ENCODE measurements at places on chromosomes 7 and 10. TPM values are rescaled to one million over a fixed set of nuclear protein-coding genes. Genes with fewer than 3 reads are reported as not detected.

CUBN gene
- total RNA-seq: 0.59 TPM

ACSL5 gene
- total RNA-seq: 5.0 TPM

DYNC1I1 gene
- not detected for total RNA-seq

CFAP46 gene
- 1.3 TPM for total RNA-seq

SSC4D gene
- 0.77 TPM for total RNA-seq

PCLO gene
- total RNA-seq: 2.2 TPM

DPP6 gene
- not detected for total RNA-seq

PRSS37 gene
- not detected for total RNA-seq

SMIM30 gene
- total RNA-seq: 59.7 TPM

PAPOLB gene
- not detected for total RNA-seq

CALCR gene
- total RNA-seq: not detected

CYP3A4 gene
- total RNA-seq: not detected

ABCB4 gene
- total RNA-seq: not detected

CLDN3 gene
- total RNA-seq: not detected

GPR26 gene
- total RNA-seq: not detected

MMS19 gene
- total RNA-seq: 60.9 TPM

IMPDH1 gene
- total RNA-seq: 102 TPM

MASTL gene
- total RNA-seq: 13.3 TPM

TMEM106B gene
- total RNA-seq: 38.7 TPM

ACSM6 gene
- not detected for total RNA-seq

AEBP1 gene
- total RNA-seq: 76.0 TPM

FAM25G gene
- not detected for total RNA-seq

FZD8 gene
- 0.83 TPM for total RNA-seq

PRF1 gene
- total RNA-seq: not detected

SH2B2 gene
- total RNA-seq: 1.8 TPM

PALD1 gene
- total RNA-seq: not detected

COBL gene
- not detected for total RNA-seq

ZNF467 gene
- total RNA-seq: 1.1 TPM

ADAP1 gene
- 1.2 TPM for total RNA-seq

OPALIN gene
- total RNA-seq: not detected

OGDHL gene
- 0.09 TPM for total RNA-seq

LHFPL3 gene
- not detected for total RNA-seq

GIMAP1 gene
- total RNA-seq: not detected

WDFY4 gene
- not detected for total RNA-seq

PLAU gene
- 20.3 TPM for total RNA-seq

All from HFFc6 (cell line).